ENCODE measurements at places on chromosomes 2 and 18.
A peak's percentile ranks its signal among the peaks of the same experiment; 100 is the strongest.

DNA sequence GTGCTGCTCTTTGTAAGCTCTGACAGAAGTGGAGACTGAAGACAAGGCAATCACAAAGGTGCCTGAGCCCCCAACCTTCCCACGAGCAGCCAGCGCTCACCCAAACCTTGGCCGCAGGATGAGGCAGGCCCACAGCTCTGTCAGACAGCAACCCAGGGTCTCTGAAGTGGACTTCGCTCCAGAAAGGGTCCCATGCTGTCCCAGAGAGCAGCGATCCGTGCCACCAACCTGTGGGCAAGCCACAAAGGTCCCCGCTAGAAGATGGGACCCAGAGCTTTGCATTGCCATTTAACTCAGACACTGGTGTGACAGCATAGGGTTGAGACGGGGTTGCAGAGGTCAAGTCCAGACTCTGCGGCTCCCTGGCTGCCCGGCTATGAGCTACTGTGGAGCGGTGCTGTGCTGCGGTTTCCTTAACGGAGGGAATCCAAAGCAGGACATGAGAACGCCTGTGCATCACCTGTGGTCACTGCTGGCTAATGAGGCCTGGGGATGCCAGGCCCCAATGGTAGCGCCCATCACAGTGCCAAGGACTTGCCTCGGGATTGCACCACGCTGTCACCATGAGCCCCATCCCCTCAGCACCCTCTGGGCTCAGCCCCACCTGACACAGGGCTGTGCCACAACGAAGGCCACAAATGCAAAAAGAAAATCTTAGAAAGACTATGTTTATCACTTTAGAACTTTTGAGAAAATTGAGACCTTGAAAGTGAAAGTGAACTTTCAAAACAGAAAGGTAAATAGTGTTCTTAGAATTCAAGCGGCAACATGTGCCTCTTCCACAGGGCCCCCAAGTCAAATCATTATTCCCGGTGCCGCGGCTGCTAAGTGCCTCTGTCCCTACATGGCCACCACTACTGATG is 103.4 kb downstream of the HDAC4 start:
- no peak for DNase-seq

DNA sequence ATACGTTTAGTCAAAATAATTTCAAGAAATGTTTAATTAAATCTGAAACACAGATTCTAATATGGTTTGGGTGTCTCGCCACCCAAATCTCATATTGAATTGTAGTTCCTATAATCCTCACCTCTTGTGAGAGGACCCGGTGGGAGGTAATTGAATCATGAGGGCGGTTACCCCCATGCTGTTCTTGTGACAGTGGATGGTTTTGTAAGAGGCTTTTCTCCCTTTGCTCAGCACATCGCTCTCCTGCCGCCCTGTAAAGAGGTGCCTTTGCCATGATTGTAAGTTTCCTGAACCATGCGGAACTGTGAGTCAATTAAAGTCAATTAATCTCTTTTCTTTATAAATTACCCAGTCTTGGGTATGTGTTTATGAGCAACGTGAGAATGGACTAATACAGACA is 1045.1 kb upstream of the POU3F3 start:
- no peak for DNase-seq

GRCh38 chr18:24954341-24954740 is 397.6 kb downstream of the ZNF521 start:
- DNase-seq = no peak

DNA sequence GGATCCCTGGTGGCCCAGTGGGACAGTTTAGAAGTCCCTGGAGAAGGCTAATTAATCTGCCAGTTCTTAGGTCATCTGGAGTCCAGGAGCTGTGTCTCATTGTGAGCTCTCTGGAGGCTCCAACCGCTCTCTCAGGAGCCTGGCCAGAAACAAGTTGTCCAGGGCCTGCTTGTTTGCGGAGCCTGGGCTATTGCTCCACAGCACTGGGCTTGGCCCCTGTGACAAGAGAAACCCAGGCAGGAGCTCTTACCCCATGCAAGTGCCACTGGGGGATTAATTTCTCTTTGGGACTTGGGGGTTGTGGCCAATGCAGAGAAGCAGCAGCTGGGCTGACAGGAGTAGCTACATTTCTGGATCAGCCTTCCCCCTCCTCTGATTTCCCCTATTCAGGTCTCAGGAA is 24.5 kb upstream of the TNP1 start:
- DNase-seq = no peak

- DNase-seq = no peak
Measured at GRCh38 chr2:107384422-107384821, 442.3 kb upstream of the RGPD4 start.

DNA sequence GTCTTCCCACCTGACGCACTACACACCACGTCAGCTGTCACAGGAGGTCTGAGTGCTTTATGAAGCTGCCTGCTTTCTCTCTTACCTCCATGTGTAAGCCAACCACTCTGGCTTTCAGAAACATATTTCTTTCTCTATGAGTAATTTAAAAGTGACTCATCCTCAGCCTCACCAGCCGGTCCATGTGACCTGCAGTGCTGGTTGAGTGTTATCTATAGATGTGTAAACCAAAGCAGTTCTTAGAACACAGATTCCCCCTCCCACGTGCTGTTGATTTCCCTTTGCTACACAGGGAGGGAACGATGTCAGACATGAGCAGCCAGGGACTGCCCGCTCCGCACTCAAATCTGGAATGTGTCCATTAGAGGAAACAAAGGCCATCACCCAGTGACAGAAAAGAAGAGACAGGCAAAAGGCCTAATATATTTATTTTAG is 157.8 kb downstream of the BCL2 start:
- DNase-seq = peak; percentile 89

DNA sequence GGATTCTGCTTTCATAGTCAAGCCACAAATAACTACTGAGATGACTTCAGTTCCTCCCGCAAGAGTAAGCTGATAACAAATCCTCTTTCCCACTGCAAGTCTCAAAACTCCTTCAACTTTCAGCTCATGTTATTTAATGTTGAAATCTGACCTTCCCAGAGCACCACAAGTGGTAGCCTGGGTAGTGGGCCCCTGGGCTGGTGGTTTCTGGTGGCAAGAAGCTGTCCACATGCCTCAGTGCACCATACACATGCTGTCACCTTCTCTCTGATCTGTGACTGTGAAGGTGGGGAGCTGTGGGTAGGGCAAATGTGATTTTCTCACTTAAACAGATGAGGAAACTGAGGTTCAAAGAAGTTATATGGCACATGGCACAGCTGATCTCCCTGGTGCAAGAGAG is 246.1 kb upstream of the EPAS1 start:
- no peak for DNase-seq

GRCh38 chr2:30185178-30185577 is 38.4 kb downstream of the YPEL5 start:
- DNase-seq = no peak

DNA sequence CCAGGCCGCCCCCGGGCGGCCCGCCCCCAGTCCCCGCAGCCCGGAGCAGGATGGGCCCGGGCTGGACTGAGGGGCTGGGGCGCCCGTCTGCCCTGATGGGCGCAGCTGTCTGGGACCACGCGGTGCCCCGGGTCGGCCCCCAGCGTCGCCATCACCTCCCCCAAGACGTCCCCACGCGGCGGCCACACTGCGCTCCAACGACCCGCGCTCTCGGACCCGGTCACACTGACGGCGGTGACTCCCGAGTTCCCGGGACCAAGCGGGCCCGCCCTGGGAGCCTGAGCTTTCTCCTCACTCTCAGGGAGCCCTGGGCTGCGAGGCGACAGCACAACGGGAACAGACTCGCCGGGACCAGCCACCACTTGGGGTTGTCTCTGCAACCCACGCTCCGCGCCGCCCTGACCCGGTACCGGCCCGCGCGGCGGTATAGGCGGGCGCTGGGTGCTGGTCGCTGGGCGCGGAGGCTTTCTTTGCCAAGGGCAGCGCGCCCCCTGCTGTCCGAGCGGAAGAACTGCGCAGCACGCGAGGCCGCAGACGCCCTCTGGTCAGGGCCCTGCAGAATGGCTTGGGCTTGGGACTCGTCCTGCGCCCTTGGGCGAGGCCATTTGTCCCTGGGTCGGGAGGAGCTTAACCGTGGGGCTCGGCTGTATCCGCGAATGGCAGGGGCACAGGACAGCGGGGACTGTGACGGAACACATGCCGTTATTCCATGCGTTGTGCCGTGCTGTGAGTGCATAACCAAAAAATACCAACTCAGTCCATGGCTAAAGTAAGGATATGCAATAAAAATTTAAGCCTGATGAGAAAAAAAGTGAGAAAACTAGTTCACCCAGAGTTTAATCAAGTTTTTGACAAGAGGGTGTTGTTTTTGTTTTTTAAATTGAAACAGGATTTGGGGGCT is 54.8 kb upstream of the ANKRD62 start:
- peak; percentile 77 for DNase-seq

DNA sequence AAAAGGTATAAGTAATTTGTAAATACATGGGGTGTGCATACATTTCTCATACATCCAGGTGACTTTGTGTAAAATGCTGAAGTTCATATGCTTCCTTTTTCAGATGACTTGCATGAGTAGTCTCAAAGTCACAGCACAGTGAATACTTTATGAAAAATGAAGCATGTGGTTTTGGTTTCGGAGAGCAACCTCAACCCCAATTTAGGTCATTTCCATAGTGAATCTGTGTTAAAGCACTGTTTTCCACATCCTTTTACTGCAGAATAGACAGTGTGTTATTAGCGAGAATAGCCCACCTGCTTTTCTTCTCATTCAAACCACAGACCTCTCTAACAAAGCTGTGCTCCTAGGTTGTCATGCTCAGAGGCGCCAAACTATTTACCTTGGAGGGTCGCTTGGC is 204.4 kb upstream of the RASGRP3 start:
- peak; percentile 47 for DNase-seq

DNA sequence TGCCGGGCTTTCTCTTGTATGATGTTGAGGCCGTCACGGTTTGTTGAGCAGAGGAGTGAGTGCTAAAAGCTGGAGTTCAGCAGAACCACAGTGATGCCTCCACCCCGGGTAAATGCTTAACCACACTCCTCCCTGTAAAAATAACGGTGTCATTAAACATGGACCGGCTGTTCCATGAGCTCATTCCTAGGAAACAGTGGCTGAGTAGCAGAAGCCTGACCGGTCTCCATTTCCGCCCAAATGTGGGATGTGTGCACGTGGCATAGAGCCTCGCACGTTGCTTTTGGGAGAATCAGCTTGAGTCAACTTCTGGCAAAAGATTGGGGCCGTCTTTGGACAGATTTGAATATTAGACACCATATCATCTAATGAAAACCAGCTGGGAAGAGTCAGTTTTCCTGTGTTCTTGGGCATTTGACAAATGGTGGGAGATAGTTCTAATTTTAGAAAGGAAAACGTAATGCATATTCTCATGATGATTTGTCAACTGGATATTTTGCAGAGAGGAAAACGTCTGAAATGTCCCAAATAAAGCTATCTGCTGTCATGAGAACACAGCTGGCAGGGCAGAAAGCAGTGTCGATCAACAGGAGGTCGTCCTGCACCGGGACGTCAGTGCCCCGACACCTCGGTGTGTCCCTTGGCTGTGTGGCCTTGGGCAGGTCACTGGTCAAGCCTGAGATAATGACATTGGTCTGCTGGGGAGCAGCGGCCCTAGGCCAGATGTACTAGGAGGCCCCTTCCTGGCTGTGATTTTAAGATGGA is 42.4 kb downstream of the LRRFIP1 start:
- DNase-seq = peak; percentile 95

- no peak for DNase-seq
Measured at GRCh38 chr18:62226047-62226446, 39.0 kb downstream of the RELCH start.

DNA sequence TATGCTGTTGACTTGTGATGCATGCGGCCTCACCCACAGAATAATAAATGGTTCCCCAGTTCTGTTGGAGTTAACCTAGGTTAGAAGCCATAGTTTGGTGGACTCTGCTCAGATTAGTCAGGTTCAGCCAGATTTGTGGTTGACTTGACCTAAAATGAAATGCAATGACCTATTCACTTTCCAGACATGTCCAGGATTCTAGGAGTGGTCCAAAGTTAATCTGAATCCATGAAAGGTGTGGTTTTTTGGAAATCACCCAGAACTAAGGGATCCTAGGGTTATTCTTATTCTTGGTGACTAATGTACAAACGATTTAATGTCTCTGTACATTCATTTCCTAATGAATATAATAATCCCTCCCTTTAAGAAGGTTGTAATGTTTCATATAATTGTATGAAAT is 88.9 kb upstream of the RBBP8 start:
- DNase-seq = peak; percentile 6

- no peak for DNase-seq
Measured at GRCh38 chr2:100230754-100231153, 88.4 kb upstream of the AFF3 start.

DNA sequence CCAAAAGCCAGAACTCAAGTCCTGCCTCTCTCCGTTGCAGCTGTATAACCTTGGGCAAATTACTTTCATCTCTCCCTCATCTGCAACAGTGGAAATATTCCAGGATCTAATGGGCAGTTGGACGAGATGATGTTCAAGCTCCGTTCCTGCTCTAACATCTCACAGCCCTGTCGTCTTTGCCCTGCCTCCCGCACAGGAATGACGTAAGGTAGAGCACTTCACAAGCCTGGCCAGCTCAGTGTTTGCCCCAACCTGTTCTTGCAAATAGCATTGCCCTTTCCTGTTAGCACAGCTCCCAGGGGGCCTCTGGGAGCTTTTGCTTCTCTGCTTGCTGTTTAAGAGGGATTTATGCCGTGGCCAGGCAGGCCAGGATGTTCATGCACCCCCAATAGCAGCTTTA is 107.9 kb downstream of the KLHL29 start:
- no peak for DNase-seq

DNA sequence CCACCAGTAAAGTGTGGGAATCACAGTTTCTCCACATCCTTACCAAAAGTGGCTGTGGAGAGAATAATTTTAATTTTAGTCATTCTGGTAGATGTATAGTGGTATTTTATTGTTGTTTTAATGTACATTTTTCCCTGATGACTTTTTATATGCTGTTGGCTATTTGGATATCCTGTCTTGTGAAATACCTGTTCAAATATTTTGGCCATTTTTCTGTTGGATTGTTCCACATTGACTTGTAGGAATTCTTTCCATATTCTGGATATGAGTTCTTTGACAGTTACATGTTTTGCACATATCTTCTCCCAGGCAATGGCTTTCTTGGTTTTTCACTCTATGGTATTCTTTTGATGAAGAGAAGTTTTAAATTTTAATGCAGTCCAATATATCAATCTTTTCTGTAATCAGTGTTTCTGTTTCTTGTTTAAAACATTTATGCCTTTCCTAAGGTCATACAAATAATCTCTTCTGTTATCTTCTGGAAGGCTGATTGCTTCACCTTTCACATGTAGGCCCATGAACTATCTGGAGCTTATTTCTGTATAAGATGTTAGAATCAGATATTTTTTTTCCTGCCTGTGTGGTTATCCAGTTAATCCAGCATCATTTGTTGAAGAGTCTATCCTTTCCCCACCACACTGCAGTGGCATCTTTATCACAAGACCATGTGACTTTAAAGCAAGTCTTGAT is 19.0 kb downstream of the AFTPH start:
- no peak for DNase-seq

- DNase-seq = no peak
Measured at GRCh38 chr2:68579689-68580088, 63.7 kb upstream of the PROKR1 start.

GRCh38 chr2:2547451-2547850 is 216.4 kb upstream of the MYT1L start:
- no peak for DNase-seq

DNA sequence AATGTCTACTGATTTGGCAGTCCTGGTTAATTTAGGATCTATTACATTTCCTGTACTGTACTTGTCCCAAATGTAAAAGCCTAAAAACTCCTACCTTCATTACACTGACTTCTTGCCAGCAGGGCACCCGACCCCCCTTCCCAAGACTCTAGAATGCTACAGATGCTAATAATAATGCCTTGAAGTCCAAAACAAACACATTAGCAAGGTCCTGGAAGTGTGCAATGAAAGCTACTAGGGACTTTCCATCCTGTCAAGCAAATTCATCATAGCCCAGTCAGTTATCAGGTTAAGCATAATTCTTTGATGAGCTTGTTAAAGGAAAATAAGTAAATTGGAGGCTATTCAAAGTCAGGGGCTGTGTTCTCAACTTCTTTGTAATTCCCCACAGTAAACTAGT is 115.3 kb upstream of the RBBP8 start:
- DNase-seq = no peak

Data from hepatic stellate cell (primary cell).